ENCODE measurements at places on chromosomes 7 and 10.

GRCh38 chr7:75737856-75738603 lies 711 bp downstream of the HIP1 start:
- DNase-seq: no peak

DNA sequence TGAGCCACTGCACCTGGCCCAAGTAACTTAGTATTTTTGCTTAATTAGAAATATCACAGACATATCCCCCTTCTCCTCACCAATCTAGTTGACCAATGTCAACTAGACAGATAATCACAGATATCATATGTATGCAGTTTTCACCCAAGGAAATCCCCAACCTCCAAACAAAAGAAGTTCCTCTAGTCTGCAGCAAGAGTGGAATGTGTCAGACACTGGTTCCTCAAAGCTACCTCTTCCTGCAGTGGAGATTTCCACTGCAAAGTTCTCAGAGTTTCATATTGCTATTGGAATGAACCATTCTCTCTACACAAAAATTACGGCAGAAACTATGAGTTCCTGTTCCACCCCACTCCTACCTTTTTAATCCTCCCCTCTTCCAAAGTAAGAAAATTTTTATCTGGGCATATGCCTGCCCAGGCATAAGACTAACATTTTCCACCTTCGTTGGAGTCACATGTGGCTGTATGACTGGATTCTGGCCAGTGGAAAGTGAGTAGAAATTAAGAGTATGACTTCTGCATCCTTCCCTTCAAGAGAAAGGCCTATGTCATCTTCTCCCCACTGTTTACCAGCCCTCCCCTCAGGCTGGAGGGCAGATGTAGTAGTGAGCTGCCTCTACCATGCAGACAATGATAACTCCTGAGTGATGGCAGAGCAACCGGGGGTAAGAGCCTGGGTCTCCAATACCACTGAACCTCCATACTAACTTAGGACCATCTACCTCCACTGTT lies 103.0 kb downstream of the MYOF start:
- no peak for DNase-seq

GRCh38 chr10:15439341-15439842 lies 68.3 kb upstream of the FAM171A1 start:
- DNase-seq: no peak

- no peak for DNase-seq
Observed at GRCh38 chr10:67438605-67439304, 257.2 kb downstream of the CTNNA3 start.

DNA sequence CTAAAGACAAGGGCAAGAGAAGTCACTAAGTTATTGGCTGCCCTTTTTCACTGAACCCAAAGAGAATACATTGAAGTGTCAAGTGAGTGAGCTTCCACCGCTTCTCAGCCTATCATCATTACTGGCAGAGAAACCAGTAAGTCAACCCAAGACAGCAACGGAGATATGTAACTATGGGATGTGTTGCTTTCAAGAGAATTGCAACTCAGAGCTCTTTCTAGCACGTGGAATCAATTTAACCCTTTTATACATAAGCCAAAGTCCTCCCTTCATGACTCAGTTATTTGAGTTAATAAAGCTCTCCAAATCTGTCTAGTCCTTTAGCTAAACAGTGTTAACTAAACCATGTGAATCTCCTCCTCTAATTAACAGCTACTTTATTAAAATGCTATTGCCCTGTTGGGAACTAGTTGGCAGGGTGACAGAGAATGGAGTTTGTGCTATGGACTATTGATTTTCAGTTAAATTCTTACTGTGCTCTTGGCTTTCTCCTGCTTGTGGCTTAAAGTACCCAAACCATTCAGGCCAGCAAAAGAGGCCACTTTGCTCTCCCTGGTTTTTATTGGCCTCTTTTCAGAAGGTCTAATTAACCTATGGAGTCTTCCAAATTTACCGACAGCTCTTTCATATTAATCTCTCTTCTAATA lies 287.7 kb downstream of the NRG3 start:
- DNase-seq: no peak

GRCh38 chr10:113073549-113074189 lies 123.6 kb downstream of the TCF7L2 start:
- peak; percentile 96 for DNase-seq

DNA sequence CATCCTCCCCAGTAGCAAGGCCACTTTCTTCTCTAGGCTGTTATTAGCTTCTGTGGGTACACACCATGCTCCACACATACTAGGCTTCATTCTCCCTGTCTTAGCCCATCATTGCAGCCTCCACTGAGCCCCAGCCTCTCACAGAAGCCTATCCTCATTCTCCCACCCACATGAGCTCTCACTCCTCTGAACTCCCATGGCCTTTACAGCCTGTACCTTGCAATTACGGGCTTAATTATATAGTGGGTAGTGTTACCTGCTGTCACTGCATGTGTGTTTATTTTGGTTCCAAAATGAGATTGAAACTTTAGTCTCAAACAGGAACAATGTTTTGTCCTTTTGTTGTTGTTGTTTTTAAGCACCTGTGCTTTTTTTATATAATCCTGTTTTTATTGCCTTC lies 460.0 kb downstream of the KCNMA1 start:
- DNase-seq: no peak

GRCh38 chr7:142450695-142451094 lies 192.8 kb upstream of the PRSS58 start:
- DNase-seq: no peak

DNA sequence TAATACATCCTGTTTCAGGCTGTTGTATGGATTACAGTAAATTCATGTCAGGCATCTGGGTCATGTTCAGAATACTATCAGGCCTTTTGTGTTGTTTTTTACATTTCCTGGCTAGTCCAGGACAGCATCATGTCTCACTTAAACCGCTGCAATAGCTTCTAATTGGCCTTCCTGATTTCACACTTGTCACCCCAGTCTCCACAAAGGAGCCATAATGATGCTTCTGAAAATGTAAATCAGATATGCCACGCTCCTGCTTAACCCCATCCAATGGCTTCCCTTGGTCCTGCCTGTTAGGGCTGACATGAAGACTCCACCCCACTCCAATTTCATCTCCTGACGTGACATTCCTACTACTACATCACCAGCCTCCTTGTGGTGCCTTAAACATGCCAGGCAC lies 220.0 kb downstream of the CACNA2D1 start:
- no peak for DNase-seq

DNA sequence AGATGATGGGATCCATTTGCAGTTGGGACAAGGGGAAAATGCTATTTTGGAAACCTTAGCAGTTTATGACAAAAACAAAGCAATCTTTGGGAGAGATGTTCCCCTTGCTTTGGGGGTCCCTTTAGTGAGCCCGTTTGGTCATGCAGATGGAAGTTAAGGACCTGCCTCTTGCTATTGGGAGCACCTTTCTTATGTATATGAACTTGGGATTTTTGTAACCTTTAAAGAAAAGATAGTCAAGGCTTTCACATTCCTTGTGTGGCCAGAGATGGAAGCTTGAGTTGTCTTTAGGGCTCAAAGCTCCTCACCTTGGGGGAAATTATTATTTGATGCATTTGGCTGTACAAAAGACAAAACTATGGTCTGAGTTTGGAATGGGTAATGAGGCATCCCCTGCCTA lies 179.0 kb upstream of the PLPP4 start:
- DNase-seq: no peak

DNA sequence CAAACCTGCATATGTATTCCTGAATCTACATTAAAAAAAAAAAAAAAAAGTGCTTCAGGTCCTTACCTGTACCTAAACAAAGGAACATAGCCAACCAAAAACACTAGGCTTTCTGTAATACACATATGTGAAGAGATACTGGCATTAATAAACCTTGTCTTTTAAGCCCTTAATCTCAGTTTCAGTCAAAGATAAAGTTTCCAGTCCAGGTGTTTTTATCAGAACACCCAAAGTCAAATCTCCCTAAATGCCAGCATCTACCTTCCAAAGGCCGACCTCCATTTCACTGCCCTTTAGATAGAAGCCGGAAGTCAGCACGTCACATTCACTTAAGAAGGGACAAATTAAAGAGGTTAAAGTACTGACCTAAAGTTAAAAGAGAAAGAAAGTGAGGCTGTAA lies 79.8 kb upstream of the NEBL start:
- no peak for DNase-seq

GRCh38 chr7:114622221-114622620 lies 207.6 kb downstream of the FOXP2 start:
- DNase-seq: no peak

DNA sequence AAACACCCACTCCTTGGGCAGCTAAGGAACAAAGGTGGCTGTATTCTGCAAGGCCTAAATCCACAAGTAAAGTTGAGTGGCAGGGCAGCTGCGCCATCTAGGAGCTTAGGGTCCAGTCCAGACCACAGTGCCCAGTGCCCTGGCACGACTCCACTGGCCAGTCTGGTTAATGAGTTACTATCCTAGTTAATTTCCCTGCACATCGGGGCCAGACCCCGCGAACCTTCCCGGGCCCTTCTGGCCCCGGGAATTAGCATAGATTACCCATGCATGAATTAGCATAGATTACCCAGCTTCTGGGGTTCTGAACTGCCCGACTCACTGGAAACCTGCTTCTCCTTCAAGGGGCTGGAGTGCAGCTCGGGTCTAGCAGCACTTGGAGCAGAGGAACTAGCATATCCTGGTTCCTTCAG lies 3.2 kb upstream of the EMX2 start:
- no peak for DNase-seq

- no peak for DNase-seq
Observed at GRCh38 chr7:77760809-77761453, 37.3 kb downstream of the TMEM60 start.

GRCh38 chr7:1926908-1927306 lies 256.8 kb downstream of the ELFN1 start:
- DNase-seq: no peak

- DNase-seq: no peak
Observed at GRCh38 chr7:29565982-29566746, 2.5 kb downstream of the PRR15 start.

DNA sequence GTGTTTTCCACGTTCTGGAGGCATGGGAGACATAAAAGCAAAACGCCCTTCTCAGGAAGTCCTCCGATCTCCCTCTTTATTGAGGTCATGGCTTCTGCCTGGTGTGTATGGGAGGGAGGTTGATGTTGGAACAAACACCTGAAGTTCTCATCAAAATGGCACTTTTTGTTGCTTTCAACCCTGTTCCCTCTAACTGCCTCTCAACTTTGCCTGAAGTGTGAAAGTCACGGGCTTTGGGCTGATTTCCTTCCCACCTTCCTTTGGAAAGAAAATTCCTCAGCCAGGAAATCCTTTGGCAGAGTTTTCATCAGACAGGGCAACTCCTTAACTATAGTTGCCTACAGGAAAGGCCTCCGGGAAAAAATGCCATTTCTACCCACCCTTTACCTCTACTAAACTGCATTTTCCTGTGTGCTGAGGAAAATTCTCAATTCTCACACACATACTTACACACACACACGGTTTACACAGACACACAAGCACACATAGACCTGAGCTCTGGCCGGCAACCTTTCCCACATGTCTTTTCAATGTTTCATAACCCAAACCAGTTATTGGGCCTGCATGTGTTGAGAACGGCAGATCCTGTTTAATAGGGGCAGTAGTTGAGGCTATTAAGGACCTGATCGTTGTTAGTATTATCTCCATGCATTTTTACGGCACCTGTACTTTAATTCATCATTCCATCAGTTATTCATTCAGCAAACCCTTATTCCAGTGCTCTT lies 36.4 kb downstream of the CYP17A1 start:
- no peak for DNase-seq

GRCh38 chr7:134690614-134691504 lies 44.2 kb downstream of the BPGM start:
- no peak for DNase-seq

GRCh38 chr7:105963038-105963667 lies at the start of gene CDHR3:
Gene CDHR3 (plus strand): TSS chr7:105963264. CDS start chr7:105963319, 55 bp downstream.
- no peak for DNase-seq

Measured in chondrocyte (in vitro differentiated cells).